ENCODE measurements at places on chromosomes 3 and 15.

DNA sequence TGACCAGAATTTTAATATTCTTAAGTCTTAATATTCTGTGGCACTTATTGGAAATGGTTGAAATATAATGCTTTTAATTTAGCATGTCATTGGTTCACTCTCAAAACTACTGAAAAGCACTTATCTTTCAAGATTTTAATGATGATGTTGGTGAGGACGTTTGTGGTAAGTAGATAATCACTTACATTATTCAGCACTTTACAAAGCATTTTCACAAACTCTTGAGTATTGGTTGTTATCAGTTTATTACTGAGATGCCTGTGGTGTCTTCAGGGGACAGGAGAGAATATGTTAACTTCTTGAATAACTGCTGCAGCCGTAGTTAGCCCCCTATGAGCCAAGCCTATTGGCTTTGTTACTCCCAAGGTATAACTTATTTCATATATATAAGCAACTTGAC lies 15.2 kb downstream of the TGFBR2 start:
- DNase-seq = no peak

DNA sequence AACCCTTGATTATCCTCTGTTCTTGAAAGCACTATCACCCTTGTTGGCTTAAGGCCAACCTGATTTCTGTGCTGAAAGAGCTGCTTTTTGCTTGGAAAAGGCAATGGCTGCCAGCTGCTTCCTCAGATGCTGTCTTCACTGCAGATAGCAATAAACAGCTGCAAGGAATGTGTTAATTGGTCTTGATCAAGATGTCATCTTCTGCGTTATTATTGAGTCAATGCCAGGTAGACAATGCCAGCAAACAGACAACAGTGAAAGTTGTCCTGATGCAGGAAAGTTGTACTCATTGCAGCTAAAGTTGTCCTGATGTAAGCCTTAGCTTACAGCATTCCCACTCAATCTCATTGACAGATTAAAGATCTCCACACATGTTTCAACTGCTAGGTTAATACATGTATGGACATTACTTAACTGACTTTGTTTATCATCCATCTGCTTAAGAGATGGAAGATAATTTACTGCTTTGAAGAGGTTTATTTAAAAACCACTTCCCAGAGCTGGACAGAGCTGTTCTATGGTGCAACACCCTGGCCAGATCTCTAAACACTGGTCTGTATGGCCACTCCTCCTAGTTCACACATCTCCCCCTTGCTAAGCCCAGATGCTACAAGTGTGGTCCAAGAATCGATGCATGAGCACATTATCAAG lies 251.0 kb upstream of the MCTP2 start:
- no peak for DNase-seq

- no peak for DNase-seq
Measured at GRCh38 chr15:70060214-70060992, 37.3 kb downstream of the TLE3 start.

- DNase-seq = no peak
Measured at GRCh38 chr15:89299896-89300295, 34.7 kb downstream of the POLG start.

DNA sequence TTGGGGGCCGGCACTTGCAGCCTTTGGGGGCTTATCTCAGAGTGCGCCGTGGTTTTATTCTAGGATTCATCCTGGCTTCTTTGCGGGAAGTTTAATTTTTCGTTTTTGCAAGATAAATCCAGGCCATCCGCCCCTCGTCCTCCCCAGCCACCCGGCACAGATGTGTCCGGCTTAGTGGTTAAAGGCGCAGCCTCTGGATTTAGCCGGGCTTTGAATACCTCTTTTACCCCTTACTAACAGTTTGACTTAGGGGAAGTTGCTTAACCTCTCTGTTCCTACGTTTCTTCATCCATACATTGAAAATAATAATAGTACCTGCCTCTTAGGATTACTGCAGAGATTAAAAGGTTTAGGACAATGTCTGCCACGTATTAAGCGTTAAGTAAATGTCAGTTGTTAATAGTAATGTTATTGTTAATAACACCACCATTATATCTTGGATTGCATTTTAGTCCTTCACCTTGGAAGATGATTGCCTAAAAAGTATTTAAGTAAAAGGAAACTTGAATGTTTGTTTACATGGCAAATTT lies 714 bp downstream of the ECT2 start:
- no peak for DNase-seq

- DNase-seq = peak; percentile 21
Measured at GRCh38 chr15:66133247-66133885, 120.2 kb downstream of the MEGF11 start.

- no peak for DNase-seq
Measured at GRCh38 chr3:157096328-157096727, 63.6 kb downstream of the CCNL1 start.

DNA sequence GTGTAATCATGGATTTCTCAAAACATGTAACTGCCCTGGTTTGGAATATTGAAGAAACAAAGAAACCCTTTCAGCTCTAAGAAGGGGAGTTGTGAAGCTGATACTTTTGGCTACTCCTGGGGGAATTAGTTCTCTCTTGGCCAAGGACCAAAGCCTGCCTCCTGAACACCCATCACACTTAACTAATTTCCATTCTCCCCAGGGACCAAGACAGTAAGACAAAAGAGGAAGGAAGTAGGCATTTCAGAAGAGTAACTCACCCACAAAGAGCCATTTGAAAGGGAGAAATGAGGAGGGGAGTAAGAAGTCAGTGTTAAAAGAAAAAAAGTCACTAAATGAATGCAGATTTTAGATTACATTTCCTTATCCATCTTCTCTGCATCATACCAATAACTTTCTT lies 328.0 kb upstream of the SOX2 start:
- DNase-seq = no peak

DNA sequence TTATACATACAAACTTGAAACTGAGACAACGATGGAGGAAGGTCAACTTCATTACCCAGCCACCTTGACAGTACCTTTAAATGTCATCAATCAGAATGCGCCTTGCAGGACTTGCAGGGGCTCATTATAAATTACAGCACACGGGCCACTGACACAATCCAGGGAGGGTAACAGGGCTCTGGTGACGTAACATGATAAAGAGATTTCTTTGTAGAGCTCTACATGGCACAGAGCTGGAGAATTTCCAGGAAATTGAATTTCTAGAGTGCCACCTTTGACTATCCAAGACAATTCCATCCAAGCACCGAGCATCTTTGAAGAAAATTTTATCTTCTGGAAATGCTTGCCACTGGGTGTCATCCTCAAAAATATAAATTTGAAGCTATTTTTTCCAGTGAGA lies 486.0 kb downstream of the FOXP1 start:
- no peak for DNase-seq

DNA sequence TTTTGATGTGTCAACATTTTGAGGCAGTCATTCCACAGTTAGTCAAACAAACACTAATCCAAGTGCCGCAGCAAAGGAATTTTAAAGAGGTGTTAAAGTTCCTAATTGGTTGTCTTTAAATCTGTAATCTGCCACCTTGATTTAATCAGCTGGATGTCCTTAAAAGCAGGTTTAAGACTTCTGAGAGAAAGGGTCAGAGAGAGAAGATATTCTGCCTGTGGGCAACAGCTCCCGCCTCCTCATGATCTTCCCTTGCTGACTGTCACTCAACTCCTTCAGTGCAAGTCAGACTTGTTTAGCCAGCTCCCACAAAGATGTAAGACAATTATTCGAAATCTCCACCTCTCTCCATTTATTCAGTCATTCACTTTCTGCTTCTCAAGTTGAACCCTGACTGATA lies 92.6 kb upstream of the MYRIP start:
- no peak for DNase-seq

DNA sequence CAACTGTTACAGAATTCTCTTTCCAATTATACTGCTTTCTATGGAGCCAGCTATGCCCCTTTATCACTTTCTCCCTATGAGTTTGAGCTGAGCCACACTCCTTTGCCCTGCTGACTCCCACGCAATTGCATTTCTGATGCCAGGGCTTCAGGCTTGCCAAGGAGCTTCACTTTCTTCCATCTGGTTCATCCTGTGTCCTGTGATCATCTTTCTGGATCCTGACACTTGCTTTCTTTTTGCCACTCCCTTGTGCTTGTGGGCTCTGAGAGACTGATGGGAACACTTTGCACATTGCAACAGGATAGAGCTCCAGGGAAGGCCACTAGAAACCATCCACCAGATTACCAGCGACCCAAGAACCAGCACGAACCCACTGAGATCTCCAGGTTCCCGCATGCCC lies 77.0 kb upstream of the SEC13 start:
- DNase-seq = no peak

- no peak for DNase-seq
Measured at GRCh38 chr3:165748094-165748493, 89.1 kb downstream of the BCHE start.

DNA sequence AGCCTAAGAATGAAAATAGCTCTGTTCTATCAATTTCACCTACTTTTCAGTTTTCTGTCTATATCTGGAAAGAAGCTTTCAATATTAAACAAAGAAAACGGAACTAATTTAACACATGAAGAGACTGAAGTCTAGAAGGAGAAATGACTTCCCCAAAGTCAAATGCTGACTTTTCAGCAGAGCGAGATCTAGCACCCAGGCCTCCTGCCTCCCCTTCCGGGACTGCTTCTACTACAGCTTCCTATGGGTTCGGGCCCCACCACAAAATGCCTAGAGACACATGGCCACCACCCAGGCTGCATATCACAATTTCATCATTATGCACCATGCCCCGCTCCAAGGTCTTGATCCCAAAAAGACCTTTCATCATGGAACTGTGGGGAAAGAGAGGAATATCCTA lies 104.5 kb downstream of the SST start:
- no peak for DNase-seq

- DNase-seq = no peak
Measured at GRCh38 chr3:33911525-33912322, 113.3 kb downstream of the PDCD6IP start.

GRCh38 chr3:56930706-56931105 lies 129.0 kb upstream of the ARHGEF3 start:
- DNase-seq = no peak

DNA sequence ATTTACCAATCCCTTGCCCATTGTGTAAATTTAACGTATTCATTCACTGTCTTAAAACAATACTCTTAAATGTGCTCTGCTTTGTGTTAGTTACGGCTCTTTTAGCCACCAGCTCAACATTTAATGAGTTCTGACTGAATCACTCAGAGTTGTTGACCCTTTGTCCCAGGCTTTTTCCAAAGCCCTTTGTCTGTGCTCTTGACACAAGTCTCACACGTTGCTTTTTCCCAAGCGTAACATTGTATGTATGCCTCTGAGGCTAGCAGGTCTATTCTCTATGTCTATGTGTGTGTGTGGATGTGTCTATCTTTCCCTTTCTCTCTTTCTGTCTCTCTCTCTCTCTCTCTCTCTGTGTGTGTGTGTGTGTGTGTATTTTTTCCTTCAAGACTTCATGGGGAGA lies 435.4 kb upstream of the GOLIM4 start:
- DNase-seq = no peak

- no peak for DNase-seq
Measured at GRCh38 chr3:183551930-183552329, 3.6 kb downstream of the KLHL6 start.

GRCh38 chr3:190222360-190222759 lies 99.9 kb downstream of the CLDN1 start:
- no peak for DNase-seq

DNA sequence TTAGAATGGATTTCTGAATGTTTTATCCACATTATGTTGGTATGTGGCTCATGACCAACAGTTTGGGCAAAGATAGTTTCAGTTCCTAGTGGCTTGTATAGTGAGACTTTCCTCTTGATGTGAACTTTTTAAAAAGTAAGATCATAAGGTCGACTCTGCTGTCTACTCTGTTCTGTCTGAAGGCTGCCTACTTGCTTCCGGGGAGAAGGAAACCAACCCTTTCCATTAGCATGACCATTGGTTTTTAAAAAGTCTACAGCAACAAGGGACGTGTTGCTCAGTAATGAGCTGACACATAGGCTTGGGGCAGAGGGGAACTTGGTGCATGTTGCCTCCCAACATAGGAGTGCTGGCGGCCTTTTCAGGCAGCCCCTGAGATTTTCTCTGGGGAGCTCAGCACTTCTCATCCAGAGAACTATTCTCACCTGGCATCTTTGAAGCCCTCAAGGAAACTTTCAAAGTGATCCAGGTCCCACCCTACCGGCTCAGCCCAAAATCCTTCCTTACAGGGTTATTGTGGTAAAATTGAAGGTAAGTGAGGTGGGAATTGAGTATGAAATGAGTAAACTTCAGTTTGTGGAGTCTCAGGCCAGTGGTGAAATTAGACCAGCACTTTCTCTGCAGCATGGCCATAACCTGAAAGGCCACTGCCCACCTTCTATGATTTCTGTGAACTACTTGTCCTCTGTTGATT lies 30.6 kb downstream of the PSMD6 start:
- DNase-seq = no peak

DNA sequence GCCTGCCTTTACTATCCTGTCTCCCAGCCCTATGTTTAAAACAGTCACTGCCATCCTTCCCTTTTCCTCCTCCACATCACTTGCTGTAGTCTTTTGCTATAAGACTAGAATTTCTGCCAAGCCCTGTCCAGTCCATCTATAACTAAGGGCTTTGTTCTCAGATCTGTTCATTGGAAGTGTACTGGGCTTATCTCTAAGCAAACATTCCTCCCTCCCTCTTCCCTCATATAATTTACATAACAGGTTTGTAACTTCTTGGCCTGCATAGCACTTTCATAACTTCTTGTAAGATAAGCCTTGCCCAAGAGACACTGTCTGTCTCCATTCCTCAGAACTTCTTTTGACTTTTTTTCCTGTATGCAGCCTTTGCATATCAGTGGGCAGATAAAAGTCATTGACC lies 16.7 kb downstream of the TPRG1 start:
- DNase-seq = no peak

- no peak for DNase-seq
Measured at GRCh38 chr3:126925411-126926171, 57.3 kb upstream of the PLXNA1 start.

DNA sequence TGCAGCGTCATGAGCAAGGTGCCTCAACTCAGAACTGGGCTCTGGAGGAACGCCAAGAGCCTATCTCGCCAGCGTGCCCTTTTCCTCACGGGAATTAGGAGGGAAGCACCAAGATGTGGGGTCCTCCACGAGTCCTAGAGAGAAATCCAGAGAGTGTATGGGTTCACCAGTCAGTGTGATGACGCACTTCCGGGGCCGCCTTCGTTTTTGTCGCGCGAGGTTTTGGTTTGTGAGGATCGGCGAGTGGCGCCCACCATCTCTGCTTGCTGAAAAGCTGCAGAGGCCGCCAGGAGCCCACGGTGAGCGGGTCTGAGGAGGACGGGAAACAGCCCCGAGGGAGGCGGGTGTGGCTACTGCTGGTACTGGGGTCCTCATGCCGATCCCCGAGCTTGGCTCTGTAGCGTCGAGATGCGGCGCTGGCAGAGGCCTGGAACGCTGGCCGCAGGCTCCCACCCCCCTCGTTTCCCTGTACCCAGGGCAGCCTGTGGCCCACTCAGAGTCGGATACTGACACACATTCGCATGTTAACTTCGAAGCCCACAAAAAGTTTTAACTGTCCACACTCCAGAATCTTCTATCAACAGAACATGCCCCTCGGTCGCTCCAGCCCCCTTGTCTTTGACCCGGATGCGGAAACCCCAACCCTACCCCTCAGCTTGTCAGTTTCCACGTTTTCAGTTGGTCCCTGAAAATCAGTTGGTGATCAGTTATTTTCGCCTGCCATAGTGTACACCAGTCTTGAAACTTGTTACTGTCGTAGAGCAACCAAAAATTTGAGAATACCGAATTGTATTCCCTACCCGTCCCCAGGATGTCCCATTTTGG lies 30.4 kb downstream of the ZNF662 start:
- DNase-seq = no peak

- DNase-seq = no peak
Measured at GRCh38 chr3:86379280-86379679, 611.7 kb downstream of the VGLL3 start.

Data from hypothalamus (tissue), 51 donors.